ENCODE measurements at places on chromosomes 4 and X. TPM values are rescaled to one million over a fixed set of nuclear protein-coding genes. Genes with fewer than 3 reads are reported as not detected.

Gene MAB21L2
- not detected for total RNA-seq

Gene ETNPPL
- not detected for total RNA-seq

Gene PLP1
- total RNA-seq: not detected

Gene ADH1A
- not detected for total RNA-seq

Gene CDX4
- not detected for total RNA-seq

Gene EPHA5
- not detected for total RNA-seq

Gene PAGE5
- total RNA-seq: not detected

Gene GRIPAP1
- 64.3 TPM for total RNA-seq

Gene FRMD7
- not detected for total RNA-seq

Gene TET2
- total RNA-seq: 31.3 TPM

Gene GPR173
- total RNA-seq: 0.70 TPM

Gene UCP1
- total RNA-seq: not detected

Gene HTRA3
- total RNA-seq: 0.11 TPM

DNA sequence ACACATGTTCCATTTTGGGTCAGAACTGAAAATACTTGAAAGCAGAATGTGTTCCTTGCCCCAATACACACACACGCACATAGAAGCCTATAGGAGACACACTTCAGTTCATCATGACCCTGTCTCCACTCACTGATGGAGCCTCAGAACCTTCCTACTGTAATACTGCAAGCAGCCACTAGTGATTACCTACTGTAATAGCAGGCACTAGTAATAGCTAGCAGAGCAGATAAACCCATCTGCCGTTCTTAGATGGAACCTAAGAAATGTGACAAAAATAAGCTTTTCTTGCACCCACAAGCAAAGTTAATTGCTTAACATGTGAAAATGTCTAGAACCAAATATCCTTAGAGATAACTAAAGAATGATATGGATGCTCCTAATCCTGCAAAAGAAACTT, 13.6 kb downstream of the AMTN start:
- no peaks in the 10 kb centered on the region for H3K4me1 ChIP-seq
- H3K4me3 ChIP-seq: no peak overlapping the region
- peaks cover 16% of the 10 kb centered on the region for H3K27me3 ChIP-seq
- no peak for DNase-seq
- H3K27ac ChIP-seq: no peak overlapping the region

GRCh38 chr4:81164623-81165416, 50.2 kb downstream of the PRKG2 start:
- peaks cover 3% of the 10 kb centered on the region for H3K27me3 ChIP-seq
- H3K27ac ChIP-seq: no peak overlapping the region
- H3K36me3 ChIP-seq: no peaks in the 10 kb centered on the region
- H3K4me3 ChIP-seq: no peak overlapping the region
- peak; percentile 5 for DNase-seq

- H3K36me3 ChIP-seq: peaks cover 3% of the 10 kb centered on the region
- H3K4me1 ChIP-seq: peaks cover 37% of the 10 kb centered on the region
- peak; percentile 53 for DNase-seq
- peak overlapping the region; percentile 25 for H3K27ac ChIP-seq
- H3K27me3 ChIP-seq: no peaks in the 10 kb centered on the region
Measured at GRCh38 chr4:37889849-37890800, 759 bp upstream of the TBC1D1 start.

GRCh38 chr4:152197211-152197610, 338.7 kb downstream of the FBXW7 start:
- no peak for DNase-seq
- no peaks in the 10 kb centered on the region for H3K27me3 ChIP-seq
- H3K4me1 ChIP-seq: no peaks in the 10 kb centered on the region
- H3K27ac ChIP-seq: no peak overlapping the region
- H3K4me3 ChIP-seq: no peak overlapping the region

DNA sequence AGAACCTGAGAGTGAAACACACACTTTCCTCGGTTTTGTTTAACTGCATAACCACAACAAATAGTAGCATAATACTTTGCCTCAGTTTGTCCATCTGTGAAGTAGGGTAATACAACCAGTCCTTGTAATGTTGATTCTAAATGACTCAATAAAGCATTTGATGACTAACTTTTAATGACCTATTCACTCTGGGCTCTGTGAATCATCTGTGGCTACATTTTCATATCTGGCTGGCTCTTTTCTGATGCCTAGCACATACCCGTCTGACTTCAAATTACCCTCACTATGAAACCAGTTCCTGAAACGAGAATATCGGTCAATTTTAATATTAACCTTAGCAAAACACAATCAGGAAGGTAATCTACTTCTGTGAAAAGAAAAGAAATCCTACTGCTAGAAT, 151.0 kb downstream of the SH2D1A start:
- no peaks in the 10 kb centered on the region for H3K27me3 ChIP-seq
- H3K36me3 ChIP-seq: no peaks in the 10 kb centered on the region
- DNase-seq: no peak
- peaks cover 17% of the 10 kb centered on the region for H3K4me1 ChIP-seq

DNA sequence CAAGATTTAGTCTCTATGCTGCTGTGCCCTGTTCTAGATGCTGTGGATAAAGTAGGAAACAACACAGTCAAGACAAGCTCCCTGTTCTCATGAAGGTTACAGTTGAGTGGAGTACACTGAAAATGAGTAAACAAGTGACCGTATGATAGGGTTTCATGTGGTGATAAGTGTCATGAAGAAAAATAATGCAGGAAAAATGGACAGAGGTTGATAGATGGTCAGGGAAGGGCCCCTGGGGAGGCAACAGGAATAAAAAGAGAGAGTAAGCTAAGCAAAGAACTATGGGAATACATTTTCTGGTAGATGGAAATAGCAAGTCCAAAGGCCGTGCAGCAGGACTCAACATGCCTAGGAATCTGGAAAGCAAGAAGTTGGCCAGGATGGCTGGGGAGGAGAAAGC, 394.0 kb downstream of the DTHD1 start:
- no peaks in the 10 kb centered on the region for H3K27me3 ChIP-seq
- H3K4me3 ChIP-seq: no peak overlapping the region
- no peak overlapping the region for H3K27ac ChIP-seq
- H3K36me3 ChIP-seq: no peaks in the 10 kb centered on the region
- no peaks in the 10 kb centered on the region for H3K4me1 ChIP-seq

- H3K4me1 ChIP-seq: peaks cover 2% of the 10 kb centered on the region
- H3K4me3 ChIP-seq: no peak overlapping the region
- H3K27ac ChIP-seq: no peak overlapping the region
- DNase-seq: no peak
- H3K27me3 ChIP-seq: no peaks in the 10 kb centered on the region
- H3K36me3 ChIP-seq: no peaks in the 10 kb centered on the region
Measured at GRCh38 chr4:147586637-147587036, 30.6 kb upstream of the TMEM184C start.

GRCh38 chr4:100875296-100876068, 357.7 kb upstream of the EMCN start:
- no peak overlapping the region for H3K27ac ChIP-seq
- no peaks in the 10 kb centered on the region for H3K4me1 ChIP-seq
- no peak for DNase-seq
- peaks cover 5% of the 10 kb centered on the region for H3K27me3 ChIP-seq
- H3K36me3 ChIP-seq: no peaks in the 10 kb centered on the region
- no peak overlapping the region for H3K4me3 ChIP-seq

- H3K27me3 ChIP-seq: no peaks in the 10 kb centered on the region
- no peak overlapping the region for H3K4me3 ChIP-seq
- no peaks in the 10 kb centered on the region for H3K36me3 ChIP-seq
- no peak overlapping the region for H3K27ac ChIP-seq
- no peak for DNase-seq
Measured at GRCh38 chr4:120694973-120695372, 227.6 kb downstream of the PRDM5 start.

DNA sequence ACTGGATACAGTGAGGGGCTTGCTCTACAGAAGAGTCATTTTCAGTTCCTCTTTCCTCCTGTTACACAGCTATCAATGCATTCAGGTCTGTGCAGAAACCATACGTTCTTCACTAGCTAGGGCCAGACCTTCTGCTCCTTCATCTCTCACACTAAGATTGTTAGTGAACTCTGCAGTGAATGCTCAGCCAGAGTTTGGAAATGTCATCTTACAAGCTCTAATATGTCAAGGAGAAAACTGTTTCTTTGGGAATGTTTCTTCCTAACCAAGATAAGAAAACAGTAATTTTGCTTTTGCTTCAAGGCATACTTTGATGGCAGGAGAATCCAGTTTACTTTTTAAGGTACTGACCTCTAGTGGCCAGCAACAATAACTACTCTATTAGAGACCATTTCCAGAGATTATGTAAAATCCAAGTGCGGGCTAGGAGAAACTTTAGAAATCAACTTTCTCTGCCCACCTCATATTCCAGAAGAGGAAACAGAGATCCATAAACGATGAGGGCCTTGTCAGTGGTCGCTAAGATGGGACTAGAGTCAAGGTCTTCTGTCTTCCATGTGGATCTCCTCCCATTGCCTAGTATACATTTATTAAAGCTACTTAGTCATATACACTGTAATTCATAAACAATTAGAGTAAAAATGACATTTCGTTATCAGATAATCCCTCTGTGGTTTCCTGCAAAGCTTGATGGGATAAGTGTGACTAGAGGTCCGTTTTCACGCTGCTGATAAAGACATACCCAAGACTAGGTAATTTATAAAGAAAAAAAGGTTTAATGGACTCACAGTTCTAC, 12.1 kb upstream of the CC2D2A start:
- no peaks in the 10 kb centered on the region for H3K36me3 ChIP-seq
- no peaks in the 10 kb centered on the region for H3K27me3 ChIP-seq
- peaks cover 2% of the 10 kb centered on the region for H3K4me1 ChIP-seq
- no peak for DNase-seq
- no peak overlapping the region for H3K27ac ChIP-seq

DNA sequence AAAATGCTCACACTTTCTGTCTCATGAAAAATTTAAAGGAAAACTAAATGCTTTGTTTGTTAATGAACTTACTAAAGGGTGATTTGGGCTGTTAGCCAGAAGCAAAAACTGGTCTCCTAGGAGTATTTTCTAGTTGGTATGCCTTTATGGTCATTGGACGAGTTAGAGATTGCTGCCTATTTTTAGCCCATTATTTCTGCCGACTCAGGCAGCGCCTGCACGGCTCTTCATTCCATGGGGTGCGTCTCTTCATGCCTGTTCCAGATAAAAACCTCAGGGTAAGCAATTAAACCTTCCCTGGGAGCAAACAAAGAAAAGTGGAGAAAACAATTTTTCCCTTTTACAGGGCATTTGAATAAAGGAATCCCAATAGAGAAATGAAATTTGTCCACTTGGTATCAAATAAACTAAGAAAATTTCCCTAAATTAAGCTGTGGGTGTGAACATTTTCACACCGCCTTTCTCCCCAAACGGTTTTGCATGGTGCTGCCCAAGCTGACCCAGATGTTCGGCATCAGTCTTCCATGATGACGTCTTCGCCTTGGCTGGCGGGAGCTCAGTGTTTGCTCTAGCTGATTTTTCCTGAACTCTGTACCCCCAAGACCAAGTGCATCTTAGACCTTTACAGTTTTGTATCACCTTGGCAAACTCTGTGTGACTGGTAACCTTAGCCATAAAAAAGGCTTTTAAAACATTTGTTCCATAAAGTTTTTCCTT, 61.7 kb upstream of the ADGRG2 start:
- no peak overlapping the region for H3K27ac ChIP-seq
- H3K36me3 ChIP-seq: no peaks in the 10 kb centered on the region
- H3K4me3 ChIP-seq: no peak overlapping the region

DNA sequence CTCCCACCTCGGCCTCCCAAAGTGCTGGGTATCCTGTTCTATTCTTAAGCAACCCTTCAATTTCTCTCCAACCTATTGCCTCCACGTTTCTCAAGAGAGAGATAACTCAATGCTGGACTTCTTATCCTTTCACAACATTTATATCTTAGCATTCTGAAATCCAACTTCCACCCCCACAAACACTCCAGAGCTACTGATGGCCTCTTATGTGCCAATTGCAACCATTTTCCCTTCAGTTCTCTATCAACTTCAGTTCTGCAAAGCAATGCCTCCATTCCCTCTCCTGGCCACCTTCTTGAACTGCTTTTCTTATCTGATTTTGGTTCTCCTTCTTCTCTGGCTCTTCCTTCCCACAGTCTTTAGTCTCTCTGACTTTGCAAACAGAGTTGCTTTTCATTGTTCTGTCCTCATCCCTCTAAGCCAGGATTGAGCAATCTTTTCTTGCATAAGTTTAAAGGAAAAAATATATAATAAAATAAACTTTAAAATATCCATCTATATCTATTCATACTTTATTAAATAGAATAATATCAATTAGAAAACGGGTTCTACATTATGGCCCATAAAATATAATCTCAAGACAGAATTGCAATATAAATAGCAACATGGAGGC, 3.6 kb upstream of the STBD1 start:
- H3K4me3 ChIP-seq: no peak overlapping the region
- DNase-seq: no peak
- H3K36me3 ChIP-seq: peaks cover 1% of the 10 kb centered on the region
- peaks cover 36% of the 10 kb centered on the region for H3K4me1 ChIP-seq
- H3K27ac ChIP-seq: no peak overlapping the region

GRCh38 chrX:48043056-48043455, 28.4 kb downstream of the ZNF630 start:
- no peak overlapping the region for H3K4me3 ChIP-seq
- H3K27me3 ChIP-seq: no peaks in the 10 kb centered on the region
- no peaks in the 10 kb centered on the region for H3K36me3 ChIP-seq
- H3K4me1 ChIP-seq: no peaks in the 10 kb centered on the region
- no peak overlapping the region for H3K27ac ChIP-seq
- no peak for DNase-seq

DNA sequence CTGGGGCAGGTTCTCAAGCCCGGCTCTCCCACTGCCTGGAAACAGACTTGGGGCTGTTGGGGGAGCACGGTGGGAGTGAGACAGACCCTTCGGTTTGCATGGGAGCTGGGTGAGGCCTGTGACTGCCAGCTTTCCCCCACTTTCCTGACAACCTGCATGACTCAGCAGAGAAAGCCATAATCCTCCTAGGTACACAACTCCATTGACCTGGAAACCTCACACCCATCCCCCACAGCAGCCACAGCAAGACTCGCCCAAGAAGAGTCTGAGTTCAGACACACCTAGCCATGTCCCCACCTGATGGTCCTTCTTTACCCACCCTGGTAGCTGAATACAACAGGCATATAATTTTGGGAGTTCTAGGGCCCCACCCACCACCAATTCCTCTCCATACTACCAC, 57.6 kb upstream of the UBQLN2 start:
- H3K27me3 ChIP-seq: no peaks in the 10 kb centered on the region
- H3K4me3 ChIP-seq: no peak overlapping the region
- no peak for DNase-seq
- H3K27ac ChIP-seq: no peak overlapping the region

DNA sequence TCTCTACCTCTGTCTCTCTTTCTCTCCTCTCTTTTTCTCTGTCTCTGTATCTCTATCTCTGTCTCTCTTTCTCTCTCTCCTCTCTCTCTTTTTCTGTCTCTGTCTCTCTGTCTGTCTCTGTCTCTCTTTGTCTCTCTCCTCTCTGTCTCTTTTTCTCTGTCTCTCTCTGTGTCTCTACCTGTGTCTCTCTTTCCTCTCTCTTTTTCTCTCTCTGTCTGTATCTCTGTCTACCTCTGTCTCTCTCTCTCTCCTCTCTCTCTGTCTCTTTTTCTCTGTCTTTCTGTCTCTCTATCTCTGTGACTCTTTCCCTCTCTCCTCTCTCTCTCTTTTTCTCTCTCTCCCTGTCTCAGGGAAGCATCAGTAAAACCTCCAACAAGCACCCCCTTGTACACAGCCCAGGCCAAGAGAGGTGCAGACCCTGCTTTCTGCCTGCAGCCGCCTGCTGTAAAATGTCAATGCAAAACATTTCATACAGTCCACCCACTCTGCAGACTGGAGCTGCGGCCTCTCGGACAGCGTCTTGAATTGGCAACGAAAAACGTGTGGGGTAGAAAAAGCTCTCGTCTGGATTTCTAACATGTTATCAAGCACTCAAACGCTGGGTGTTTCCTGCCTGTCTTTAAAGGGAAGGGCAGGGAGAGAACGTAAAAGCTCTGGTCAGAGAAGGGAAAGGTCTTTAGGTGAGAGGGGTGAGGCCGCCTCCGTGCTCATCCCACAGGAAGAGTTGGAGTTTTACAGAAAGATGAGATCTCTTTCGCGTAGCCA, 3.7 kb upstream of the SHOX start:
- peaks cover 9% of the 10 kb centered on the region for H3K4me1 ChIP-seq
- H3K4me3 ChIP-seq: no peak overlapping the region
- no peak overlapping the region for H3K27ac ChIP-seq
- no peak for DNase-seq
